Activated naive CD4-positive, alpha-beta T cell treated with anti-CD3 and anti-CD28 coated beads, Interleukin-2, amount 10 ng/mL, durations not matched to agents 7 days and 5 days (primary cell): ENCODE measurements at places on chromosomes 1 and 21.
A peak's percentile ranks its signal among the peaks of the same experiment; 100 is the strongest.

DNA sequence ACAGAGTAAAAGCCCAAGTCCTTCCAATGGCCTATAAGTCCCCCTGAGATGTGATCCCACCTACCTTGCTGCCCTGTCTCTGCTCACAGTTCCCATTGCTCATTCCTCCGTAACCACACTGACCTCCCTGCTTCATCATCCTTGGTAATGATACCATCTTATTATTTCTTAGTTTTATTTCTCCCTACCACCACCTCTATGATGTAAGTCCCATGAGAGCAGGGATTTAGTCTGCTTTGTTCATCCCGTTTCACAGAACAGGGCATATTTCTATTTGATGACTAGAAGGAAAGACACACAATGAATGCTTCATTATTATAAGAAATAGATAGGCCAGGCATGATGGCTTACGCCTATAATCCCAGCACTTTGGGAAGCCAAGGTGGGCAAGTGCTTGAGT lies 22.5 kb downstream of the NIBAN1 start:
- no peak for DNase-seq

- DNase-seq, result peak; percentile 32
Measured at GRCh38 chr1:245953876-245954660, 553.0 kb downstream of the SMYD3 start.

DNA sequence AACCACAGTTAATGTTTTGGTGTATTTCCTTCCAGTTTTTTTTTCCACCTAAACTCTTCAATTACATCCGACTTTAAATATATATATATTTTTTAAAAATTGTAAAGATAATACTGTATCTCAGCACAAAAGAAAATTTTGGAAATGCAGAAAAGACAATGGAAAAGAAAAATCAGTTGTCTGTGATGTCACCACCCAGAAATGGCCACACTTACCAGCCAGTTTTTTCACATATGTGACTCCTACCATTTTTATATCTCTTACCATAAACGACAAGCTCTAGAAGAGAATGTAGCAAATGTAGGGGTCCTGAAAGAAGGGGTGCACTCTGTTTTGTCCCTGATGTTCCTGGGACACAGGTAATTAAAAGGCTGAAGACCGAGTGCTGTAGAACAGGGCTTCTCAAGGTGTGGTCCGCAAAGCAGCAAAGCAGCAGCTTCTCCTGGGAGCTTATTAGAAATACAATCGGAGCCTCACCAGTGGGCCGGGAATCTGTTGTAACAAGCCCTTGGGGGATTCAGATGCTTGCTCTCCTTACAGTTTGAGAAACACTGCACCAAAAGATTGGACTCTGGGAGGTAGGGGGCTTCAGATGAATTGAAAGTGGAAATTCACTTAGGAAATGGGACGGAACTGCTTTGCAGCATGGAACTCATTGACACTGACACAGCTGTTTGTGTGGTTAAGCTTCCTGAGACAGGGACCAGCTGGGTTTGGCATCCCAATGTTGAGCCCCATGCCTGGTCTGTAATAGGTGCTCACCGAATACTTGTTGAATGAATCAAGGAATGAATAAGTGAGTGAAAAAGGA lies 44.1 kb downstream of the ALPL start:
- DNase-seq, result no peak

DNA sequence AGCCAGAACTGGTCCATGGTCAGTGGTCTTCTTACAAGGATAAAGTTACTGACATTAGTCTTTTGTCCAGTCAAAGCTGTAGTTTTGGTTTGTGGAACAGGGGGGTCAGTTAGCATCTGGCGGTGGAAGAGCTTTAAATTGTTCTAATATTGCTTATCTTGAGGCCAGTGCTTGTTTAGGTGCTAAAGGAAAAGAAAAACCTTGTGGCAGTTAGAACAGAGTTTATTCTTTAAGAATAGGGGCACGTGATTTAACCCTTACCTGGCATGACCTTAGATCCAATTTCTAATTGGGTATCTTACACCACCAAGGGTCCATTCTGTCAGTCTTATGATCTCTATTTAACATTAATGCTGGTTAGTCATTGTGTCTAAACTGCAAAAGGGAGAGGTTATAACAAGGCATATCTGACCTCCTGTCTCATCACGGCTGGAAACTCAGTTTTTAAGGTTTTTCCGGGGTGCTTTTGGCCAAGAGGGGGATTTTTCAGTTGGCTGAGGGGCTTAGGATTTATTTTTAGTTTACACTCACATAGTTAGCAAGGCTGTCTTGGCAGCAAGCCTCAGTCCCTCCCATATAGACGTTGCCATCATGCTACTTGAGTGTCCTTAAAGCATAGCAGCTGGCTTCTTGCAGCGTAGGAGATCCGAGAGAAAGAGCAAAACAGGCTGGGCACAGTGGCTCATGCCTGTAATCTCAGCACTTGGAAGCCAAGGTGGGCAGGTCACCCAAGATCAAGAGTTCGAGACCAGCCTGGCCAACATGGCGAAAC lies 60.1 kb upstream of the FAM89A start:
- no peak for DNase-seq

DNA sequence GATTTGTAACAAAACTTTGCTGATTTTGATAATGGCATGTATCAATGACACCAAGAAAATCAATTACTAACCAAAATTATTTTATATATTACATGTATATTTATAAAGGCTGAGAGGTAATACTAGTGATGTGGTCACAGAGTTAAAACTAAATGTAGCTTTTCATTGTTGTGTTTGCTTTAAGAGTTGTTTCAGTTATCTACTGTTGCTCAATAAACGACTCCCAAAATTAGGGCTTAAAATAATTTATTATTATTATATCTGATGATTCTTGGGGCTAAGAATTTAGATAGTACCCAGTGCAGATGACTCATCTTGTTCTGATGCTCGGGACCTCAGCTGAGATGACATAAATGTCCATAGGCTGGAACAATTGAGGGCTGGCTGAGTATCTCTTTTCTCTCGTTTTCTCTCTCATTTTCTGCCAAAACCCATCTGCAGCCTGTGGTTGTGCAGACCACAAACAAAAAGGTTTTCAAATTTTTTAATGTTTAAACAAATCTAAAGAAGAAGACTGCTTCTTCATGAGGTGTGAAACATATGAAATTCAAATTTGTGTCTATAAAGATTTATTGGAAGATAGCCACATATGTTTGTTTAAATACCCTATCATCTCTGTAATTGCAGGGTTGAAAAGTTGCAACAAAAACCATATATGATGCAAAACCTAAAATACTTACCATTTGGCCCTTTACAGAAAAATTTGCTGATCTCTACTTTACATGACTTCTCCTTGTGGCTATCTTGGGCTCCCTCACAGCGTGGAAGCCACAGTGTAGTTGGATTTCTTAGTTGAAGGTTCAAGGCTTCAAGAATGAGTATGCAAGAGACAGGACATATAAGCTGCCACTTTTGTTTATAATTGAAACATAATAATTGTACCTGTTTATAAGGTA lies 14.8 kb upstream of the PTPRC start:
- DNase-seq, result peak; percentile 42

DNA sequence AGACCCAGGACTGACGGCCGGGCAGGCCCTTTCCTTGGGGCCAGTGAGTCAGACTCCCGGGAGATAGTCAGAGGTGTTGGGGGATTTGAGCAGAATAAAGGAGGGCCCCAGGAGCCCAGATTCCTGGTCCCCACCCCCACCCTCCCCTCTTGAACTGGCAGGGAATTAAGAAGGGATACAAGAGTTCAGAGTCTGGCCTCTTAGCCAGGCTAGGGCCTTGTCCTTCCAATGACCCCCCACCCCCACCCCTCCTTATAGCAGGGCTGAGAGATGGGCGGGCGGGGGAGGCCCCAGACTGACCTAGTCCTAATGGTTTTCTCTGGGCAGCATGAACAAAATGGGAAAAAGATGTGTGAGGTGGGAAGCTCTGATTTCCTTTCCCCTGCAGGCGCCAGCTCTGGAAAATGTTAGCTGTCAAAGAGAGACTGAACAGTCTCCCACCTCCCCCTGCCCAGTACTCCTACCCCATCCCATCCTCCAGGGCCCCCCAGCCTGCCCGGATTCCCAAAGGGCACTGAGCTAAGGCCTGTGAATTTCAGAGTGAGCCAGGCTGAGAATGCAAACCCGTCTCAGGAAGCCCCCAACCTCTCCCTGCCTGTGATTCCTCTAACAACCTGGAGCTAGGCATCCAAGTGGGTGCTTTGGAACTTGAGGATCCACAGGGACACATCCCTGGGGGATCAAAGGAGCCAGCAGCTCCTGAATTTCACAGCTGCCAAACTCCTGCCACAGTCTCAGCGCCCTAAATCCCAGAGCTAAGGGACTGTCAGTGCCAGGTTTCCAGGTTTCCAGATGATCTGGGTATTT lies 5.8 kb upstream of the CRABP2 start:
- DNase-seq, result no peak

DNA sequence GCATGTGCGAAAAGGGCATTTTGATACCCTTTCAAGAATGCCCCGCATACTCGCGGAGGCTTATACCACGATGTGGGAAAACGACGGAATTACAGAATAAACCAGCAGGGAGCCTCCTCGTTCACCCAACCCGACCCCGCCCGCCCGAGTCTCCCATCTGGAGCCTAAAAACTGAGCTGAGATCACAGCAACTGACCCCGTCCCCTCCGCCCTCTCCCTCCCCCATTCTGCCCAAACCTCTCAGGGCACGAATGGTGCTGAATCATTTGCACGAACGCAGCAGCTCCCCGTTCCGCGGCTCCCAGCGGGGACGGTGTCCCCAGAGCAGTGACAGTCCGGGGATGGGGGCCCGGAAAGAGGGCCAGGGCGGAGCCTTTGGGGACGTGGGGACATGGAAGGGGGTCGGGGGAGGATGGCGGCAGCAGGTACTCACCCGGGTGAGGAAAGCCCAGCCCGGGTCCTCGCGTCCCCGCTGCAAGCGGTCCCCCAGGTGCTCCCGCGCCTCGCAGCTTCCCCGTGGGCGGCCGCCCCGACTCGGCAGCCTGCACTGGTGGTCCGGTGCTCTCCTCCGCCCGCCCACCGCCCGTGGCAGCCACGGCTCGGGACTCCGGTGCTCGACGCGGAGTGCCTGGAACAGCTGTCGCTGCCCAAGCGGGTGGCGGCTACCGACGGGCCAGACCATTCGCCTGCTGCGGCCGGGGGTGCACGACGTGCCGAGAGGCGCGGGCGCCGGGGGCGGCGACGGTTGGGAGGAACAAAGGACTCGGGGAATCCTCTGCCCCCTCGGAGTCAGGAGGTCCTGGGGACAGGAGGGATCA lies at the start of gene TTLL7:
Gene TTLL7 (minus strand): TSS at position 635 of the 818 bp plus-strand sequence. CDS start 46,921 bp downstream, outside the sequence.
- DNase-seq, result peak; percentile 73

DNA sequence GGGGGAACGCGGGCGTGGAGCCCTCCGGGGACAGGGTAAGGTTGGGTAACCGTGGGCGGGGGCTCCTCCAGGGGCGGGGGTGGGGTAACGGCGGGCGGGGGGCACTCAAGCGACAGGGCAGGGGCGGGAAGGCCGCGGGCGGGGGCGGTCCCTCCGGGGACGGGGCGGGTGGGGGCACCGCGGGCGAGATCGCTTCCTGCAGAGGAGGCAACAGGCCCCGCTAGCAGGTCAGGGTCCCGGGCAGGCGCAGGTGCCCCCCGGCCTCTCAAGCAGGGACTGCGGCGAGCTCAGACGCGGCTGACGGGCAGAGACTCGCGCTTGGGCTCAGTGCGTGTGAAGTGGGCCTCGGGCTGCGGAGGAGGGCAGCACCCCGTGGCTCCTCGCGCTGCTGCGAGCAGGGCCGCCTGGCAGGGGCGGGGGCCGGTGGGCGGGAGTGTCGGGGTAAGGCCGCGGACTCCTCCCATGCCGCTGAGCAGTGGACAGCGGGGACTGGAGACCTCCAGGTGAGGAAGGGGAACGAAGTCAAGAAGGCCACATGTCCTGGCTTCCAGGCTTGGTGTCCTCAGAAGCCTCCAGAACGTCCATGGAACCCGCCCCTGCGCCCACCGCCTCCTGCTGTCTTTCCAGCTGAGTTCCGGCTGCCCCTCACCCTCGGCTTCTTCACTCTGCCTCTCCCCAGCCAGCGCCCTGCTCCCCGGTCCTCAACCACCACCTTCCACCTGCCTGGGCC lies 627 bp upstream of the GNB1 start:
- DNase-seq, result peak; percentile 75

DNA sequence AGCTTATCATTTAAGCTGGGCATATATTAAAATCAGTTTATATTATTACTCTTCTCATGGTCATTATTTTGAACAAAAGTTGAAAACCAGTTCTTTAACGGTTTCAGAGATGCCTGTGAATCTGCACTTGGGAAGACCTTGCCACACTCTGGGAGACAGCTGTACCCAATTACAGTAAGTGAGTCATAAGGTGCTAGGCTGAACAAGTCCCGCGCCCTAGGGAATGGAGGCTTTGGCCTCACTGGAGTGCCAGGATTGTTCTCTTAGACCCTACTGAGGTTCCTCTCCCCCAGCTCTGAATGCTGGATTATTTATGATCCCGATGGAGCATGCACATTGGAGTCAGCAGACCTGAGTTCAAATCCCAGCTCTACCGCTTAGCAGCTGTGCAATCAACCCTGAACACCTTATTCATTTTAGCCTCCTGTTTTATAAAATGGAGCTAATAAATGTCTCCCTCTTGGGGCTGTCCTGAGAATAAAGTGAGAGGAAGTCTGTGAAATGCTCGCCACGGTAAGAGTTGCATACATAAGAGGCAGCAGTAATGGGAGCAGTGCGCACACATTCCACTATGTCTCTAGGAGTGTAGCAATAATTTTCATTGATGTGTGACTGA lies 266.2 kb downstream of the FOXD2 start:
- peak; percentile 10 for DNase-seq

- no peak for DNase-seq
Measured at GRCh38 chr1:98157524-98158313, 236.9 kb upstream of the DPYD start.

DNA sequence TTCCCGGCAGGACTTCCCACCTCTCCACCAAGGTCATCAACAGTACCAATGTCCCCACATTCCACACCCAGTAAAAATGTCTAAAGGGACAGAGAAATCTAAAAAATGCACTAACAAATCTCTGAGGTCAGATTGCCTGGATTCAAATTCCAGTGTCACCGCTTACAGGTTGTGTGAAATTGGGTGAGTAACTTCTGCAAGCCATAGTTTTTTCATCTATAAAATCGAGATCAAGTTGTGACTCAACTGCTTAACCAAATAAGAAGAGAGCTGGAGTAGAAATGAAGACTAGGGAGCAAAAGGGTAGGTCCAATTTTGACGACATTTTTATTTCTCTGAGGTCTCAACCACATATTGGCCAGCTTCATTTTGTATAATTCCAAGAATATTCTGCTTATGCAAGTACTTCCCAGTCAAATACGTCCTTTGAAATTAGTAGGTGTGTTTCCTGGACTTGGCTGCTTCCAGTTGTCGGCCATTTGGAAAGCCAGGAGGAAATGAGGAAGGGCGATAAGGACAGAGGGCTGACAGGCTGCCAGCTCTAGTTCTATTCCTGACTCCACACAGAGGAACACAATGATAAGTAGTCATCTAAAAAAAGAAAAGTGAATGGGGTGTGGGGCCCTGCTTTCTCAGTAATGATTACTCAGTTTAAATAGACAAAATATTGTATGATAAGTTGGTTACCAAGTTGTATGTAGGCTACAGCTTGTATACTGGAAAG lies 57.7 kb upstream of the ZC3H11B start:
- DNase-seq, result no peak

DNA sequence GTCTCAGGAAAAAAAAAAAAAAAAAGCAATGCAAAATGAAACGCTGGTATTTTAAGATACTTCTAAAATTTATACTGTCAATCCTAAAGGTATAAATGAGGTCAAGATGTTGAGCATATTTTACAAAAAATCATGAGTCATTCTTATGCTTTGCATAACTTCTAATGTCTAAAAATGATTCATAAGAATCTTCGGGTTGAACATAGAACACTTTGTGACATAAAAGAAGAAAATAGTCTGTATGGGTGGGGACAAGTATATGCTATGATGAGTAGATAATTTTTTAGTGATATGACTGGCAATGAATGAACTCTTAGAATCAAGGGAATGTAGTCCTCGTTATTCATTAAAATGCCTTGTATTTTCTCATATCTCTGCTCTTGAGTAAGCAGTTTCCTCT lies 416.9 kb upstream of the USP24 start:
- DNase-seq, result no peak

- peak; percentile 33 for DNase-seq
Measured at GRCh38 chr1:23452011-23452411, 27.5 kb upstream of the TCEA3 start.
